ENCODE measurements at places on chromosomes 1 and 21.

- peak; percentile 32 for DNase-seq
Observed at GRCh38 chr1:206505702-206506355, 1.5 kb upstream of the RASSF5 start.

DNA sequence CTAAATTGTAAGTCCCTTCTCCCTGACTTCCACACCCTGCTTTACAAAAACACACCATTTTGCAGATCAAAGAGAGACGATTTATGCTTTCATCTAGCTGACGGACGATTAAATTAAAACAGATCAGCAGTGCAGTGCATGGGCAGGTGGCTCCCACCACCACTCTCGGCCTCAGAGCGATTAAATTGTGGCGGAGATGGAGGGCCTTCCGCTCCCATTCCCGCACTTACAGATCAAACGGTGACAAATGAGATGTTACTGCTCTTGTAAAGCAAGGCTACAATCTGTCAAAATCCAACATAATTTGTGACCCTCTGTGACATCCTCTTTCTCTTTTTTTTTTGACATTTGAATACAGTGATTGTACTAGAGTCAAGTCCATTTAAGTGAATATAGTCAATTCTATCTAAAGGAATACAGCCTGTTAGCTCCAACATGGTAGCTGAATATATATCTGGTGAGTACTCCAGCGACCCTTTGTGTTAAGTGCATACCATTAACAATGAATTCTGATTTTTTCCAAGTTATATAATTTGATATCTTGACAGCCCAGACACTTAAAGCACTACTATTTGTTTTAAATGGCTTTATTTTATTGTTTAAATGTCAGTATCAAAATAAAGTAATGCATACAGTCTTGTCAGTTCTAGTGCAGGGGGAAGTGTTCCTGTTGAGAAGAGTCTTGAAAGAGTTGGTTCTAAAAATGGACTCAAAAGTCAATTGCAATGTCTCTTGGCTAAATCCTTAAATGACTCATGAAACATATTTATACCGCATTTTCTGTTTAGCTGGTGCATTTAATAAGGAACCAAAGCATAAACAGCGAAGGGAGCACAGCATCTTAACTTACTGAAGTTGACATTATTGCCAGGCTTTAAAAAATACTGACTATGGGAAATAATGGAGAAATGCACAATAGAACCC lies 109.0 kb downstream of the ESRRG start:
- DNase-seq, result no peak

- DNase-seq, result no peak
Observed at GRCh38 chr1:29875557-29876028, 639.3 kb downstream of the PTPRU start.

DNA sequence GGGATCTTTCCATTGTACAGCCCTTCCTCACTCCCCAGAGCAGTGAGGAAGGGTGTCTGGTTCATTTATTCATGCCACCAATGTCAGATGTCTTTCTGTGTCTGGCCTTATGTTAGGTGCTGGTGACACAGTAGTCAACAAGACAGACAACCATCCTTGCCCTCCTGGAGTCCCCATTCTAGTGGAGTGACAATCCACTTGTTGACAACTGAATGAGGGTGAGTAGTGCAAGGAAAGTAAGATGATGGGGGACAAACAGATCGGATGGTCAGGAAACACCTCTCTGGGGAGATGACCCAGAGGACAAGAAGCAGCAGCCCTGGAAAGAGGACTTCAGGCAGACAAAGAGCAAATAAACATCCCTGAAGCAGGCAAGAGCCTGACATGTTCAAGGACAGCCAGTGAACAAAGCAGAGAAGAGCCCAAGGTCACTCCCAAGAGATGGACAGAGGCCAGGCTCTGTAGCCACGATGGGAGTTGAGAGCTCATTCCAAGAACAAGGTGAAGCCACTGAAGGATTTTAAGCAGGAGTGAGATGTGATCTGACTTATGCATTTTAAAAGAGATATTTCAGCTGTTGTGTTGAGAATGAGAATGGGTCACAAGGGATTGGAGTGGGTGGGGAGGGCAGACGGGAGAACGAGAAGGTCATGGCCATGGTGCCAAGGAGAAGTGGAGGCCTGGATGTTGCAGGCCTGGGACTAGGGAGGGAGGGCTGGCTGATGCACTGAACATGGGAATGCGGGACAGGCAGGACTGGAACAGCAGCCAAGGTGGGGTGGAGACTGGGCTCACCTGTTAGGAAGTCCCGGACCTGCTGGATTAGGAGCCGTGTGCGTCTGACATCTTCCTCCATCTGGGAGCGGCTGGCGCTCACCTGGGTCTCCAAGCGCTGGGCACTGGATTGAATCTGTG lies 30.2 kb downstream of the LAMB3 start:
- DNase-seq, result no peak

- no peak for DNase-seq
Observed at GRCh38 chr1:85943945-85944344, 212.6 kb downstream of the COL24A1 start.

DNA sequence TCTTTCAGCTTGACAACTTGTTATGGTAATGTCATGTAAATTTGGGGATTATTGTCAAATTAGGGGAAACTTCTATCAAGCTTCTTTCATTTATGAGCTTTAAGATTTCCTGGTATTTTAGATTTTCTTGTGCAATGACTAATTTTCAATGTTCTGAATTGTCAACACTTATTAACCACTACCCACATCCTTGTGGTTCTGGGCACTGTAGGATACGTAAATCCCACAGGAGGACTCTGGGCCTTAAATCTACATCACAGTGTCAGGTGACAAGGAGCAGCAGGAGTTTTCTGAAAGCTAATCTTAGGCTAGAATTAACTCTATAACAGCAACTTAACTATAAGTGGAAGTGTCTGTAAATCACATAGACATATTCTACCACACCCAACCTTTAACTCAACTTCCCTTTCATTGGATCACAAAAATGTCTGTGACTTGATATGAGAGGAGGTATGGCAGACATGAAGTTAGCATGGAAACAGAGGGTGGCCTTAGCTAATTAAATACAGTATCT lies 397.7 kb downstream of the HLX start:
- DNase-seq, result no peak

GRCh38 chr1:19405195-19405760 lies 80.1 kb downstream of the CAPZB start:
- no peak for DNase-seq

DNA sequence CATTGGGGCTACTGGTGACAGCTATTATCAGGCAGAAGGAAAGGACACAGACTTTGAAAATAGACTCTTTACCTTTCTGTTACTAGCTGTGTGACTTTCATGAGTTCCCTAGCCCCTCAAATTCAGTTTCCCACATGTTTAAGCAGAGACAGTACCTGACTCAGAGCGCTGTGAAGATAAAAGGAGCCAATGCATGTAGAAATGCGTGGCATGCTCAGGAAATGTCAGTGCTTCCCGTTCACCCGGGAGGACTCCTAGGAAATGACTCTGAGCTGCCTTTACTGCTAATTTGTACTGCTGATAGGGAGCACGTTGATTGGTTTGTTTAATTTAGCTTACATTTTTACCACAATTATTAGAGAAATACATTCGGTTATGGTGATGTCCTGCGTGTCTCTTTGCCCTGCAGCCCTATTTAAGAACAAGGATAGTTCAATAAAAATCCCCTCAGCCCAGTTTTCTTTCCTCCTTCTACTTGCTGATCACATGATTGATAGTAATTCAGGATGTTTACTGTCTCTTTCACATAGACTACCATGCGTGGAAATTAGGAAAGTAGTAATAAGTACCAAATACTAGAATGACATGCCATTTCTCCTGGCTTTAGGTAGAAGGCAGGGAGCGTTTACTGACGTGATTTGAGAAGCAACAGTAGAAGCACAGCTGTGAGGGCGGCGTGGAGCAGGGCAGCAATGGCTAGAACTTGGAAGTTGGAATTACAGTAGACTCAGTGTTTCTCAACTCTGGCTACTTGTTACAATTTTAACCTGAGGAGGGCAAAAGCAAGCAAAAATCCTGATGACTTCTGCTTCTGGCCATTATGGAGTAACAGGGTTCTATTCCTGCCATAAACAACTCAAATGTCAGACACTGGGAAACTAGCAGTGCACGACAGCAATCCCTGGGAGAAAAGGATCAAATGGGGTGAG lies 15.9 kb downstream of the PDIK1L start:
- DNase-seq, result no peak

- no peak for DNase-seq
Observed at GRCh38 chr1:230086151-230086550, 19.1 kb downstream of the GALNT2 start.

GRCh38 chr1:162090378-162090777 lies 20.9 kb downstream of the NOS1AP start:
- DNase-seq, result no peak

DNA sequence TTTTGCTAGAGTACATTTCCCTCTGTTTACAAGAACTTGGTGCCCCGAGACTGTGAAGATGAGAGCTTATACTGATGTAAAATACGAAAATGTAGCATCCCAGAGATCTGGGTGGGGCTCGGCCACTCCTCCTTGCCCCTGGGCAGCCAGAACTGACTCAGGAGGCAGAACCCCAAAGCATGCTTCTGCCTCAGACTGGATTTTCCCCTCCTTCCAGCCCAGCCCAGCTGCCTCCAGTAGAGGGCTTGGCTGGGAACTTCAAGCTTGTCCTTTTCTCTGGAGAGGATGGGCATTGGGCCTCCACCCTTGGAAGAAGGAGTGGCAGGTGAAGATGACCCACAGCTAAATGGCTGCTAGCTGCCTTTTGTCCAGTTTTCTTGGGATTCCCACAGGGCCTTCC lies 24.3 kb upstream of the BTG2 start:
- DNase-seq, result no peak

DNA sequence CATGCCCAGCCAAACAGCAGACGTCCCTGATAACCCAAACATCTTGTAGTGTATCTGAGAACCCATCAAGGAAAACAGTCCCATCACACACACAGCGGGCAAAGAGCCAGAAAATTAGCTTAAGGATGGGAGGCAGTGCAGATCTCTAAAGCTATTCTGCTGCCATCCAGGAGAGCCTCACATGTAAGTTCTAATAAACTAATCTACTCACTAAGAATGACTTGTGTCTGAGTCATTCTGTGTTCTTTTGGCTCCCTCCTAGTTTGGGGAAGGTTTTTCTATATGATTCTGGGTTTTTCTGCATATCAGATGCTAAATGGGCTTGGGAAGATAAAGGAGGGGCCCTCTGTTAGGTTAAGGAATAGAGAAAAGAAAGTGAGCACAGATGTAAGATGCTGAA lies 162.8 kb downstream of the HUNK start:
- DNase-seq, result no peak

DNA sequence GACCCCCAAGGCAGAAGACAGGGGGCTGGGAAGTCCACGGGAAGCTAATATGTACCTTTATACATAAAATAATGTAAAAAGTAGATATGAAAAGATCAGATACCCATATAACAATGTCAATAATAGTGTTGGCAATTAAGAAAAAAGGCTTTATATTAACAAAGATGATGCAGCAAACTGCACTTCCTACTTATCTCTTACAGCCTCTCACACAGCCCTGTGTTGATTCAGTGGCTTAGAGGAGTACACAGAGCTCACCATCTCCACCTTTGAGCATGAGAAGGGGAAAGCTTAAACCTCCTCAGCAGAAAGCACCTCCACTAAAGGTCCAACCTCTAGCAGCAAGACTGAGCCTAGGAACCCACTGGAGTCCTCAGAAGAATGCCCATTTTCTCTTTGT lies 7.2 kb upstream of the VSIG8 start:
- DNase-seq, result no peak

GRCh38 chr1:43704838-43705237 lies 2.5 kb upstream of the ST3GAL3 start:
- peak; percentile 88 for DNase-seq

DNA sequence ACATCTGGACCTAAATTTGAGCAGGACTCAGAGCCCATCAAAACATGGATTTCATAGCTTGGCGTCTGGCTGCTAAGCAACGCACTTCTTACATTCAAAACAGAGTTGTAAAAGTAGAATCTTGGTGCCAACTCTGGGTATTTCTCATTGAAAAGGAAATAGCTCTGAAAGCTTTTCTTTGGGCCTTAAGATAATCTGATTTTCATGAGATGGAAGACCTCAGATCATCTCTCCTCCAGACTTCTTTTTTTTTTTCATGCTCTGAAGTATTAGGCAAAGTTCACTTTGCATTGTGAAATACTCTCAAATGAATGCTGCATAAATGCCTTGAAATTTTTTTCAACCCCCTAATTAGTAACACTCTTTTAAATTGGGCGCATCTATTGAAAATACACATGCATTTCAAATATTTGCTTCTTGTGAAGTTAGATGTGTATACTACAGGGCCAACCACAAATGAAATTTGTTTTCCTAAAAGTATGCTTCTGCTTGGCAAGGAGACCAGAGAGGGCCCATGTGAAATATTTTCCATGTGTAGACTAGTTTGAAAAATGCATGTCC lies 4.2 kb downstream of the ADAMTS5 start:
- no peak for DNase-seq

GRCh38 chr1:156344409-156344808 lies 6.1 kb downstream of the TSACC start:
- DNase-seq, result no peak

- no peak for DNase-seq
Observed at GRCh38 chr1:117659550-117660270, 53.9 kb downstream of the TENT5C start.

- no peak for DNase-seq
Observed at GRCh38 chr1:203078478-203078877, 7.3 kb downstream of the MYOG start.

DNA sequence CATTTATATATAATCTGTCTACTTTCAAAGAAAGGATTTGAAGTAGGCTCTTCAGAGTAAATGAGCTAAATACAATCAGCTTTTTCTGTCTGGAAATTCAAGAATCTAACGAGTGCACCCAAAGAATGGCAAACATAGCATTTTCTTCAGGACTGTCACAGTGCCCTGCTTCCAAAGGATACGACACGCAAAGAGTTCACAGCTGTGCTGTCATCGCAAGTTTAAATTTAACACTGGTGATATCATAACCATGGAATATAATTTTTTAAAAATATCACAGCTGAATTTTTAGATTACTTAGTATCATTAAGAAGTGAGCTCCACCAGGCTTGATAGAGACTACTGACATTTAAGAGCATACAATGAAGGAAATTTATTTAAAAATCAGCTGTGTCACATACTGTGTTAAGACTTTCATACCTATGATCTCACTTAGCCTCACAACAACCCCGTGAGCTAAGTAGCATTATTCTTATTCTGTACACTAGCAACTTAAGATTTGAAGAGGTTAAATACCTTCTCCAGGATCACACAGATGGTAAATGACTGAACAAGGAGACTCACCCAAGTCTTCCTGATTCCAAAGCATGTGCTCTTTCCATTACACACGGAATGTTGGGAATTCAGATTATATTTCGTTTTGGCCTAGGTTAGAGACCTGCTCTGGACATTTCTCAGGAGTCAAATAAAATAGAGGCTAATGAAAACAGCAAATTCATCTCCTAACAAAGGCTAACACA lies 46.2 kb upstream of the PRRX1 start:
- DNase-seq, result no peak

GRCh38 chr1:97424209-97424608 lies 496.6 kb downstream of the DPYD start:
- DNase-seq, result no peak

DNA sequence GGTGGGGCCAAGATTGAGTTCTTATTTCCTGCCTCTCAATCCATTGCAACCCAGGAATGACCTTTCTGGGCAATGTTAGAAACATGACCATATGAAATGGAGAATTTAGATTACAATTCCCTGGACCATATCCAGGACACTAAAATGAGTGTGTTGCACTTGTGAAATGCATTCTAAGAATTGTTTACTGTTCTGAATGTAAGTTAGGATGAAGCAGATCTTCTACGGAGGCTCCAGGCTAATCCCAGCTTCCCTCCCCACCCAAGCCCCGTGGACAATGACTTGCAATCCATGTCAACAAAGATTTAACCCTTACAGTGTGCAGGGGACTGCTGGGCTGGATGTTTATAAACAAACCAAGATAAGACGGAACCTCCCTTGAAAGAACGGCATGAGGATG lies 31.7 kb upstream of the HAO2 start:
- no peak for DNase-seq

- DNase-seq, result no peak
Observed at GRCh38 chr1:89649783-89650182, 16.9 kb downstream of the LRRC8C start.
